ENCODE measurements at places on chromosomes 5 and 9. TPM values are rescaled to one million over a fixed set of nuclear protein-coding genes. Genes with fewer than 3 reads are reported as not detected.

DNA sequence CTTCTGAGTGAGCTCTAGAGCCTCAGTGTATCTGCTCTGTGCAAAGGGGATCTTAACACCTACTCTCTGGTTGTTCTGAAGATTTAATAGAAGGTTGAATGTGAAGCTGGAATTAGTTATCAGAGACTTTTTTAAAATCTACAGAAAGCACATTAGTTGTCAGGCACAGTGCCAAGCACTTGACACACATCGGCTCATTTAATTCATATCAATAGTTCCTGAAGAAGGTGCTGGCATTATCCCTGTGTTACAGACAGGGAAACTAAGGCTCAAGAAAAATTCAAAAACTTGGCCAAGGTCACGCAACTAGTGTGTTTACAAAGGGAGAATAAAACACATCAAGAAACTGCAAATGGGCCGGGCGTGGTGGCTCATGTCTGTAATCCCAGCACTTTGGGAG is 80.2 kb downstream of the FGF18 start:
- no peaks in the 10 kb centered on the region for H3K36me3 ChIP-seq
- no peak overlapping the region for H3K27ac ChIP-seq
- no peak for DNase-seq
- H3K4me3 ChIP-seq: no peak overlapping the region
- no peaks in the 10 kb centered on the region for H3K27me3 ChIP-seq

DNA sequence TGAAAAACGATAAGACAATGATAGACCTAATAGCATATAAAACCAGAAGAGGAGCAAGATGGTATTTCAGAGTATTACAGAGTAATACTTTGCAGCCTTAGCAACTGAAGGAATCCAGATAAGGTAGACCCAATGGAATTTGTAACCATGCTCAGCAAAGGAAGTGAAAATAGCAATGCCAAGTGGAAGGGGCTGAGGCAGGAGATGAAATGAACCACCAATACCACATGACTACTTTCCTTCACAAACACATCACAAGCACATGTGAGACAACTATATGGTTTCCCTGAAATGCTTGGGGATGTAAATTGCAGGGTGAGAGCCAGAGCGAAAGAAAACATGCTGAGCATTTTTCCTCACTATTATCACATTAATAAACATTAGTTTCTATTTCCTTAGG is 79.8 kb upstream of the MELK start:
- no peaks in the 10 kb centered on the region for H3K36me3 ChIP-seq
- peaks cover 64% of the 10 kb centered on the region for H3K4me1 ChIP-seq
- peak; percentile 58 for DNase-seq
- H3K4me3 ChIP-seq: peak overlapping the region; percentile 60
- H3K27ac ChIP-seq: peak overlapping the region; percentile 88

Gene NUDT12
- 0.85 TPM for total RNA-seq

- no peak overlapping the region for H3K4me3 ChIP-seq
- DNase-seq: no peak
- peaks cover 19% of the 10 kb centered on the region for H3K27me3 ChIP-seq
Measured at GRCh38 chr5:74337984-74338310, 302.6 kb downstream of the ENC1 start.

Gene TAF1L
- not detected for total RNA-seq

DNA sequence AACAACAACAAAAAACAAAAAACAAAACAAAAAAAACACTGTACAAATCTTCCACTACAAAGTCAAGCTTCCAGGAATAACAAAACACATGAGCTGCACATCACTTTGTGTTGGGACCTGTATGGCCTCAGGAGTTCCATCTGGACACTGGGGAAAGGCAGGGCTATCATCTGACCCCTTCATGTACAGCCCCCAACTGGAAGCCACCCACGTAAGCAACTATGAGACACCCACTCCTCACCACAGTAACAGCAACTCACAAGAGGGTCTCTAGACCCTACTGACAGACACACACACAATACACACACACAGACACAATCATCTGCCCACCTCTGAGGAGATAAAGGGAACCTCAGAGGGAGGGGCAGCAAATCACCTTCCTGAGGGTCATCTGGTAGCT is 81.7 kb upstream of the LRRTM2 start:
- DNase-seq: no peak
- no peaks in the 10 kb centered on the region for H3K36me3 ChIP-seq
- H3K27ac ChIP-seq: no peak overlapping the region
- H3K4me1 ChIP-seq: peaks cover 18% of the 10 kb centered on the region
- H3K4me3 ChIP-seq: no peak overlapping the region

Gene OTULINL
- 31.4 TPM for total RNA-seq

Gene BAG1
- total RNA-seq: 72.2 TPM

Gene CEL
- 2.8 TPM for total RNA-seq

GRCh38 chr5:75169516-75169915 is 67.2 kb downstream of the ANKRD31 start:
- H3K4me1 ChIP-seq: no peaks in the 10 kb centered on the region
- no peaks in the 10 kb centered on the region for H3K27me3 ChIP-seq
- DNase-seq: no peak
- H3K4me3 ChIP-seq: no peak overlapping the region

DNA sequence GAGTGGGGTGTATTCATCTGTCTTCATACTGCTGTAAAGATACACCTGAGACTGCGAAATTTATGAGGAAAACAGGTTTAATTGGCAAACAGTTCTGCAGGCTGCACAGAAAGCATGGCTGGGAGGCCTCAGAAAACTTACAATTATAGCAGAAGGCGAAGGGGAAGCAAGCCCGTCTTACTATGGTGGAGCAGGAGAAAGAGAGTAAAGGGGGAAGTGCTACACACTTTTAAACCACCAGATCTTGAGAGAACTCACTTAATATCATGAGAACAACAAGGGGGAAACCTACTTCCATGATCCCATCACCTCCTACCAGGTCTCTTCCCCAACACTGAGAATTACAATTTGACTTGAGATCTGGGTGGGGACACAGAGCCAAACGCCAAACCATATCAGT is 12.5 kb upstream of the NREP start:
- no peaks in the 10 kb centered on the region for H3K36me3 ChIP-seq
- H3K27me3 ChIP-seq: peaks cover 17% of the 10 kb centered on the region
- DNase-seq: no peak
- no peak overlapping the region for H3K4me3 ChIP-seq
- peaks cover 2% of the 10 kb centered on the region for H3K4me1 ChIP-seq

DNA sequence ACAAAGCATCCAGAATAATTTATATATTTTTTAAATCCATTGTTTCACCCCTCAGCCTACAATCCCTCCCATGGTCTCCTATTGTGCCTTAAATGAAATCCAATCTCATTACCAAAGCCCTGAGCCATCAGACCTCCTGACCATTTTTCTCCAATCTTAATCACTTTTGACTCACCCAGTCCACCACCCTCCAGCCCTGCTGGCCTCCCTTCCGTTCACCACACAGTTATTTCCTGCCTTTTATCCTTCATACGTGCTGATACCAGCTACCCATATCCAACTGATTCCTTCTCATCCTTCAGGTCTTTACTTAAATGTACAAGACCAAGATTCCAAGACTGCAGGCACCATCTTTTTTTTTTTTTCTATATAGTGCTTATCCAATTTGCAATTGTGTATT is 1026.7 kb upstream of the DMAC1 start:
- no peaks in the 10 kb centered on the region for H3K36me3 ChIP-seq
- no peak for DNase-seq
- no peak overlapping the region for H3K4me3 ChIP-seq
- H3K4me1 ChIP-seq: peaks cover 8% of the 10 kb centered on the region
- H3K27ac ChIP-seq: no peak overlapping the region

- peaks cover 7% of the 10 kb centered on the region for H3K4me1 ChIP-seq
- no peaks in the 10 kb centered on the region for H3K36me3 ChIP-seq
- DNase-seq: no peak
- H3K27ac ChIP-seq: no peak overlapping the region
- peaks cover 3% of the 10 kb centered on the region for H3K27me3 ChIP-seq
- no peak overlapping the region for H3K4me3 ChIP-seq
Measured at GRCh38 chr5:194603-195209, 3.4 kb downstream of the LRRC14B start.

GRCh38 chr5:170499621-170500020 is 4.2 kb upstream of the KCNIP1 start:
- peaks cover 55% of the 10 kb centered on the region for H3K27me3 ChIP-seq
- no peak overlapping the region for H3K4me3 ChIP-seq
- H3K36me3 ChIP-seq: no peaks in the 10 kb centered on the region

All from activated CD4-positive, alpha-beta T cell treated with anti-CD3 and anti-CD28 coated beads, Interleukin-2, amount 10 ng/mL, durations not matched to agents 7 days and 5 days (primary cell).